ENCODE measurements at places on chromosomes 16 and 17.

DNA sequence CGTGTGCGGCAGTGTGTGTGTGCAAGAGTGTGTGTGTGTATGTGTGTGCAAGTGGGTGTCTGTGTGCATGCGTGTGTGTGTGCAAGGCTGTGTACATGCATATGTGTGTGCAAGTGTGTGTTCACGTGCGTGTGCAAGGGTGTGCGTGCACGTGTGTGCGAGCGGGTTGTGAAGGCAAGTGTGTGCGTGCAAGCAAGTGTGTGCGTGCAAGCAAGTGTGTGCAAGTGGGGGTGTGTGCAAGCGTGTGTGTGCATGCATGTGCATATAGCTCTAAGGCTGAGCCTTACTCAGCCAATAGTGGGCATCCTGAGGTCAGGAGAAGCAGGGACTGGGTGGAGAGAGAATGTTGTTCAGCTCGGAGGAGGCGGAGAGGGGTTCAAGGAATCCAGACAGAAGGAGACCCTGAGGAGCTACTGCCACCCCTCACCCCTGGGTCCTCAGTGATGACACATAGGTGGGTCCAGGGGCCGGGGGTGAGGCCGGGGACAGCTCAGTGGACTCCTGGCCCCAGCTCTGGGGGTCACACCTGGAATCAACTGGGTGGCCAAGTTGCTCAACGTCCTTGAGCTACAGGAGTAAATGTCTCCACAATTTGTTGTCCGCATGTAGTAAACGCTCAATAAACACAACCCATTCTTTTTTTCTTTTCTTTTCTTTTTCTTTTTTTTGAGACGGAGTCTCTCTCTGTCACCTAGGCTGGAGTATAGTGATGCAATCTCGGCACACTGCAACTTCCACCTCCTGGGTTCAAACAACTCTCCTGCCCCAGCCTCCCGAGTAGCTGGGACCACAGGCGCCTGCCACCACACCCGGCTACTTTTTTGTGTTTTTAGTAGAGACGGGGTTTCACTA lies 1.8 kb downstream of the PRR29 start:
- DNase-seq: no peak

GRCh38 chr17:77821114-77821513 lies 137.4 kb upstream of the TNRC6C start:
- no peak for DNase-seq

DNA sequence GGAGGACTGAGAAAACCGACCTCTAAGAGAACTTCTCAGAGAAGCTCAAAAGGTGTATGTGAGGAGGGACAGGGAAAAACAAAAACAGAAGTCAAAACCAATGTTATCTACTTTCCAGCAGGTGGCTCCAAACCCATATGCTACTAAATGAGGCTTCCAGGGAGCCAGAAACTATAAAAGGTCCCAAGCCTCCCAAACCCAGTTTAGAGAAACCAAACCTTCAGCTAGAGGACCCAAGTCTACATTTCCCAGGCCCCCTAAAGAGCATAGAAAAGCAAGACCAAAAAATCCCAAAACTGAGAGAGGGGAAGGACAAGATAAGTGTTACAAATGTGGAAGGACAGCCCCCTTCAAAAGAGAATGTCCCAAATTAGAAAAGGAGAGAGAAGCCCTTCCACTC lies 3.7 kb downstream of the HPR start:
- DNase-seq: peak; percentile 52

GRCh38 chr17:16417399-16417798 lies 2.0 kb downstream of the TRPV2 start:
- DNase-seq: no peak

DNA sequence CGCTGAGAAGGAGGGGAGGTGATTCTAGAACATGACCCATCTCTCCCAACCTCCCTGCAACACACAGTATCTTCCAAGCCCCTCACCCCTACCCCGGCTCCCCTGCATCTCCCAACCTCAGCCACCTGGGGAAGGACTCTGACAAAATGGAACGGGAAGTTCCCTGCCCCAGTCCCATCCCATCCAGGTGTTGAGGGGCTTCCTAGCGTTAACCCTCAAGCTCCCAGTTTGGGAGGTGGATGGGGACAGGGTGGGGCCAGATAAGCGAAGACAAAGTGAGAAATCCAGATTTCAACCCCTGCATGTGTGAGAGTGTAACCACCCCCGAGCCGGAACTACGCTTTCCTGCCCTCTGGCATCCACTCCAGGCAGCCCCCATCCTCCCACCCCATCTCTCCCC lies 1.8 kb downstream of the ZSCAN10 start:
- DNase-seq: no peak

- no peak for DNase-seq
These were observed 213.8 kb upstream of the NLRP1 start for GRCh38 chr17:5798094-5798493.

DNA sequence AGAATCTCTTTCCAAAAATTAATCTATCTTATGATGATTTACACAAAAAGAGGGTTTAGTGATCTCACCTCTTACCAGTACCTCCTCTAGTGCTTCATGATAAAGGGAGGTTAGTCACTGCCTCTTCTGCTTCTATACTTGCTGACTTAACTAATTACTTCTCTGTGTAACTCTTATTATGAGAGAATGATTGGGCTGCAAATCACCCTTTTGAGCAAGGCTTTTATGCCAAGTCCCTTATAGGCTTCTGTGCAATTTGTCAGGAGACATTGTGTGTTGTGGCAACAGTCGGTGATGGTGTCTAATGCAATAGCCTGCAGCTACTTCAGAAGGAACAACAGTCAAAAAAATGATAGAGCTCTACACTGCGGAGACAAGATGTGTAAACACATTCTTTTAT lies 1568.1 kb upstream of the GOT2 start:
- DNase-seq: no peak

DNA sequence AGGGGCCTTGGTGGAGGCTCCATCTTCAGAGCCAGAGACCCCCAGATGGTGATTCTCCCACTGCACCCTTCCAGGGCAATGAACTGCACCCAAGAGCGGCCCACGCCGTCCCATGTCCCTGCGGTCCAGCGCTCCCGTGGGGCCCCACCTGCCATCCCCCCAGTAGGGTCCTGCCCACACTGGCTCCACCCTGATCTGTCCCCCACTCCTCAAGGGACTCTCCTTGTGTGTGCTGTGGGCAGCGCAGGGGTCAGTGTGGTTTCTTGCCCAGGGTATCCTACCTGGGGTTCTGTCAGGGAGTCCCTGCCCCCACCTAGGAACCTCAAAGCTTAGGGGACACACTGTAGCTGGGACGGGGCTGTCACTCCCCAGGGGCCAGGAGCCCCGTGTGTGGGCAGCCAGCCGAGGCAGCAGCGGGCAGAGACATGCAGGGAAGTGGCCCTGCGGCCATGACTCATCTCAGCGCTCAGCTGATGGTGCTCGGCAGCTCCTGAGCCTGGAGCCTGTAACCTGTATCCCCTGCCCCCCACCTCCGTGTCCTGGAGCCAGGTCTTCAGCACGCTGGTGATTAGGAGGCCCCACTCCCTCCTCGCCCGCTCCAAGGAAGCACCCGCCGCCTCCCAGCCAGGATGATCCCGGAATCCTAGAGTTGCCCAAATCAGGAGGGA lies 35.7 kb upstream of the SSTR5 start:
- no peak for DNase-seq

DNA sequence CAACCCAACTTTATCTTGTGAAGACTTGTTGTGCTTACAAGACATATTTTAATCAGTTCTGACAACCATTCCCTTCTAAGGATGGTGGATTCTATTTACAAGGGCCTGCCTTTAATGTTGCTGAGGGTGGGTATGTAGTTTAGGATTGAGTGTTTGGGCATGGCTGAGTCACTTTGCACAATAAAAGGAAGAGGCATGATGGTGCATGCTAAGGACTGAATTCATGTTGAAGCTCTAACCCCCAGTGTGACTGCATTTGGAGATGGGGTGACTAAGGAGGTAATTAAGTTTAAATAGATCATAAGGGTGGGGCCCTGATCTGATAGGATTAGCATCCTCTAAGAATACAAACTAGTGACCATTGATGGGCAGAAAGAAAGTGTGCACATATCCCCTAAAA lies 196.1 kb upstream of the HS3ST3A1 start:
- DNase-seq: no peak

DNA sequence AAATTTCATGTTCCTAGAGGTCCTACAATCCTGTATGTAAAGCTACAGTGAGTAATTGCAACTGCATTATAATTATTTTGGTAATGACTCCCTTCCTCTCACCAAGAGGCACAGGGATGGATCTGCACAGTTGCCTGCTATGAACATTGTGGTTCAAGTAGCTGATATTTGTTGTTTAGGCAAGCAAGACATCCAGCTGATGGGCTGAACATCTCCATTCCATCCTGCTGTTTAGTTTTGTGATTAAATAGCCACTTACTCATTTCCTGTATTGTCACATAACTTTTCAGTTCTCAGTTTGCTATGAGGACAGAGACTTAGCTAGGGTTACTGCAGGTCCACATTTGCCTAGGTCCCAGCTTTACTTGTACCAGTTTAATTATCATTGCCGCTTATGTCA lies 181.2 kb upstream of the TBX2 start:
- peak; percentile 79 for DNase-seq

DNA sequence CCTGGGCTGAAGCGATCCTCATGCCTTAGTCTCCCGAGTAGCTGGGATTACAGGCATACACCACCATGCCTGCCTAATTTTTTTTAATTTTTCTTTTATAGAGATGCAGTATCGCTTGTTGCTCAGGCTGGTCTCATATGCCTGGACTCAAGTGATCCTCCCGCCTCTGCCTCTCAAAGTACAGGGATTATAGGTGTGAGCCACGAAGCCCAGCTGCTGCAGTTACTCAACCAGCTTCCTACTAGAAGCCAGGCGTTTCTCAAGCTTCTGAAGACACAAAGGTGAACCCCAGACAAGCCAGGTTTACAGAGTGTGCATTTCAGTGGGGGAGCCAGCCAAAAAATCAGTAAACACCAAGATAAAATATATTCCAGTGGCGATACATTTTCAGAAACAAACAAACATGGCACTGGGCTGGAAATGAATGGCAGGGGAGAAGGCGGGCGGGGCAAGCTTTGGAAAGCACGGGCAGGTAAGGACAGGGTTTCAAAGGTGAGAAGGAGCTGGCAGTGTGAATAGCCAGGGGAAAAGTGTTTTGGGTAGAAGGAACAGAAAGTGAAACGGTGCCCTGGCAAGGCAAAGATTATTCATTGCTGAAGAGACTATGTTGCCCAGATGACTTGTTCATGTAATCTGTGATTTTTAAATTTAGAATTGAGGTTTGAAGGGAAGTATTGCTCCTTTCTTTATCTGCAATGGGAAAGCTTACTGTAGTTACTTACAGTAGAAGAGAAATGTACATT lies 471.1 kb downstream of the WWOX start:
- DNase-seq: no peak

- DNase-seq: no peak
These were observed 2.0 kb downstream of the P2RX1 start for GRCh38 chr17:3914312-3914670.

DNA sequence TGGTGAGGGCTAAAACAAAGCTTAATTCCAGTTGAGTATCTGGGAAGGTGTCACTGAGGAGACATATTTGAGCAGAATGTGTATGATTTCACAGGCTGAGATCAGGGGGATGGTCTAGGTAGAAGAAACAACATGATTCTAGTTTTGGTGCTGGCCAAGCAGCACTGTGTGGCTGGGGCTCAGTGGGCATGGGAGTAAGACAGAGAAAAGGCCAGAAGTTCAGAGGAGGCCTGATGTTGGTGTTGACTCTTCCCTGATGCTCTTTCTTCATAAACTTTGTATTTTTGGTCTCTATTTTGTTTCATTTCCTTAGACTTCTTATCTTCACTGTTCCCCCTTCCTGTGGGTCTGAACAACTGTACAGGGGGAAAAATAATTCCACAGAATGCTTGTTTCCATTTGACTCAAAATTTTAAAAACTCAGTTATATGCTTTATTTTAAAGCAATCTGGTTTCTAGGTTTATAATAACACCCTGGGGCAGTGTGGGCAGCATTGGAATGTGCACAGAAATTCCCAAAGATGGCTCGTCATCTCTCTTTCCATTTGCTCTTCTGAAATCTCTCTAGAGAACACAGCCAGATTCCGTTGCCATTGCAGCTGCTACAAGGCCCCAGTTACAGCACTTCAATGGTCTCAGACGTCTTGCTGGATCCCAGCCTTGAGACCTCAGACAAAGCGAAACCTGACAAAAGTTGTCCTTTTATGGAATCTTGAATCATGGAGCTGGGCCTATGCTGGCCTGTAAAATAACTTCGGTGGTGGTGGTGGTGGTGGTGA lies 68.3 kb downstream of the SNX11 start:
- DNase-seq: peak; percentile 79

DNA sequence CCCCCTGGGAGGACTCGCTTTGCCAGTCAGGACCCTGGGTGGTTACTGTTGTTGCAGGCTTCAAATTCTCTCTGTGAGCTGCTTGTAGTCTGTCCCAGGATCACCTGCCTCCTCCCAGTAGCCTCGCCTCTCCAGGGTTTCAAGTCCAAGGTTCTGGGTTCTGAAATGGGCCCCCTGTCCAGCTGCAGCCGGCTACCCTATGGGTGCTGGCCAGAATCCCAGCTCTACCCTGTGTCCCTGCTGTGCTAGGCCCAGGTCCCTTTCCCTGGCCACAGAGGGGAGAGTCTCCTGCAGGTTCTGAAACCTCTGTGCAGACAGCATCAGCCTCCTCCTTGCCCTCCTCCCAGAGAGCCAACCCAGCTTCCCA lies 21.4 kb downstream of the UNC13D start:
- no peak for DNase-seq

GRCh38 chr17:66283971-66284370 lies 18.4 kb upstream of the PRKCA start:
- DNase-seq: no peak

GRCh38 chr16:64242492-64242891 lies 879.4 kb downstream of the CDH11 start:
- DNase-seq: no peak

- peak; percentile 68 for DNase-seq
These were observed 90.7 kb upstream of the SMIM36 start for GRCh38 chr17:55601874-55602364.

DNA sequence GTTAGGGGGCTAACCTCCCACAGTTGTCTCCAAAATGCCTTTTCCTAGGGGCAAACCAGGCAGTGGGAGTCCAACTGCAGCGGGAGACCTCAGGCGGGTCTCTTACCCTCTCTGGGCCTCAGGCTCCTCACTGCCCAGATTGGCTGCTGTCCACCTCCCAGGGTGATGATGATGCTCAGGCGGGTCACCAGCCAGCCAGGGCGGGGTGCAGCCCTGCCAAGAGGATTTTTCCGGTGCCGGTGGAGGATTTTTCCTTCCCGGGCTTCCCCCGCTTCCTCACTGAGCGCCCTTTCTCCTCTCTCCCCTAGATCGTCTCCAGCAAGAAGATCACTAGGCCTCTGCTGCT lies 22.8 kb downstream of the CPNE2 start:
- no peak for DNase-seq

Measured in ELR (cell line).